Right renal cortex interstitium (tissue), 3 donors: ENCODE measurements at places on chromosomes 16 and 17. TPM values are rescaled to one million over a fixed set of nuclear protein-coding genes. Genes with fewer than 3 reads are reported as not detected.

GRCh38 chr17:50668838-50669581 lies 34.3 kb downstream of the ABCC3 start:
- no peak for DNase-seq

GRCh38 chr16:77955127-77955526 lies 67.2 kb upstream of the CLEC3A start:
- no peak for DNase-seq

DNA sequence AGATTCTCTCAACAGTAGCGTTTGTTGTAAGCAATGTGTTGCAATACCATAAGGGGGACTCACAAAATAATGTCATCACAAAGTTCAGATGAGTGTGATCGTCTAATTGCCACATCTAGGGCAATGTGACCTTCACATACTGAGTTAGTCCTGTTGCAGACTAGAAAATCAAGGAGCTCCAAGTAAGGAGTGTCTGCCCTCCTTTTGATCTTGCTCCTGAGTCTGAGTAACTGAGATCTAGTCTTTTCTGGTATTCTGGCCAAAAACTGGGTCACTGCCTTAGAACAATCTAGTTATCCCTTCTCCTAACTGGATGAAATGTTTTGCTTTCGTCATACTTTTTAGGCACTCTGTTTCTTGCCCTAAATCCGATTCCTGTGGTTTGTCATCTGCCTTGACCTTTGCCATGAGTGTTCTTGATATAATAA lies 712.1 kb downstream of the CDH11 start:
- no peak for DNase-seq

- DNase-seq, result no peak
Observed at GRCh38 chr16:86010680-86011141, 111.7 kb downstream of the IRF8 start.

- DNase-seq, result no peak
Observed at GRCh38 chr17:82110298-82110697, 12.3 kb upstream of the FASN start.

NTN3 gene
- polyA plus RNA-seq, result 2.5 TPM

DNA sequence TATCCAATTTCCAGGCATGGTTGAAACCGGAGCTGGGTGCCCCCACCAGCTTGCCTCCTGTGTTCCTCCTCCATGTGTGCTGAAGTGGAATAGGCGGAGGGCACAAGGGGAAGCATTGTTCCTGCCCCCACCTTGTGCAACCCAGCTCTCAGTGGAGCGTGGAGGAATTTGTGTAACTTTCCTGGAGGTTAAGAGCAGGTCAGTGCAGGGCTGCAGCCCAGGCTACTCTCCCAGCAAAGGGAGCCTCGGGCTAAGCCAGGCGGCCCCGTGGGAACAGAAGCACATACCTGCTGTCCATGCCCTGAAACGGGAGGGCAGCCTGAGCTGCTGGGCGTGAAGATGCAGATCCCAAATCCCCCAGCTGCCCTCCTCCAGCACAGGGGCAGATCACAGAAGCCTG lies 158.8 kb upstream of the LHX1 start:
- peak; percentile 70 for DNase-seq

GRCh38 chr16:56898847-56899246 lies 33.1 kb upstream of the HERPUD1 start:
- no peak for DNase-seq

SLC47A1 gene
- 24.5 TPM for polyA plus RNA-seq

GRCh38 chr16:73504591-73505575 lies 457.0 kb upstream of the ZFHX3 start:
- DNase-seq, result no peak

DNA sequence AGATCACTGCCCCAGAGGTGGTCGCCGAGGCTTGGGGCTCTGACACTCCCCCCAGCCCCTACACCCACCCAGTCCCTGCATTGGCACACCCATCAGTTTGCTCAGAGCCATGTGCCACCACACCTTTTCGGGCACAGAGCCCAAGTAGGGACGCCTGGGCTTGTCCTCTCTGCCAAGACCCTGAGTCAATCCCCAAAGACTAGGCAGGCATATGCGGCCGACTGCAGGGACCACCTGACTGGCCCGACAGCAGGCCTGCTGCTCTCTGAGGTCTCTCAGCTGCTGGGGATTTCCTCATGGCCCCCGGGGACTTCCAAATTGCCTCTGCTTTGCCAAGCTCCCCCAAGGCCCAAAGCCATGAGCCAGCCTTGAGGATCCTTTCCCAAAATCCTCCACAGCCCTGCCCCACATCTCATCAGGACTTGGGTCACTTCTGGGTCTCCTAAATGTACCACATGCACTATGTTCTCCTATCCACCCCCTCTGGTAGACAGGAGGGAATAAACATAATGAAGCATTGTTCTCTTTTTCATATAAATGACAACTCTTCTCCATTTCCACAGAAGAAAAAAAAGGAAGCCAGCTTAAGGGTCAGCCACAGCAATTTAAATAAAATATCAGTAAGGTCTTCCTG lies 30.6 kb downstream of the MYO18A start:
- no peak for DNase-seq

- no peak for DNase-seq
Observed at GRCh38 chr16:4631444-4631843, 6.8 kb downstream of the MGRN1 start.

SLC38A7 gene
- polyA plus RNA-seq, result 13.8 TPM

BICDL2 gene
- 2.2 TPM for polyA plus RNA-seq

- no peak for DNase-seq
Observed at GRCh38 chr17:64281962-64282752, 19.1 kb upstream of the TEX2 start.

GRCh38 chr16:44655-45054 lies 8.8 kb downstream of the POLR3K start:
- DNase-seq, result no peak

CACNG3 gene
- not detected for polyA plus RNA-seq

- DNase-seq, result no peak
Observed at GRCh38 chr16:57889522-57889921, 81.4 kb downstream of the CNGB1 start.

GRCh38 chr16:2296661-2297505 lies 29.0 kb upstream of the RNPS1 start:
- no peak for DNase-seq

SRSF2 gene
- polyA plus RNA-seq, result 415 TPM

DNA sequence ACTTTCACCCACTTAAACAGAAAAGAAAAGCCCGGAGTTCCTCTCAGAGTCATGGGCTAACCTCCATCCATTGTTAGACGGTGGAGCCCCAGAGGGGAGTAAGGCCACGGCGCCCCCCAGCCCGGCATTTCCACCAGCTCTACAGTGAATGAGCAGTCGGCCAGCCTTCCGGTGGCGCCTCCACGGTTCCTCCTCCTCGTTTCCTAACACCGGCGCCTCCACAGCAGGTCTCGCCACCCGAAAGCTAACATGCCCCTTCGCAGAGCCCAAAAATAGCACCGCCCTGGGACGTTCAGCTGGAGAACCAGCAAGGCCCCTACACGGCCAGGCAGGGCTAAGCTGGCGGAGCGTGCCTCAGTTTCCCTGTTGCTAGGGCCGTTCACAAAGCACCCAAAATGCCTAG lies 858 bp downstream of the MMD start:
- DNase-seq, result no peak

DNA sequence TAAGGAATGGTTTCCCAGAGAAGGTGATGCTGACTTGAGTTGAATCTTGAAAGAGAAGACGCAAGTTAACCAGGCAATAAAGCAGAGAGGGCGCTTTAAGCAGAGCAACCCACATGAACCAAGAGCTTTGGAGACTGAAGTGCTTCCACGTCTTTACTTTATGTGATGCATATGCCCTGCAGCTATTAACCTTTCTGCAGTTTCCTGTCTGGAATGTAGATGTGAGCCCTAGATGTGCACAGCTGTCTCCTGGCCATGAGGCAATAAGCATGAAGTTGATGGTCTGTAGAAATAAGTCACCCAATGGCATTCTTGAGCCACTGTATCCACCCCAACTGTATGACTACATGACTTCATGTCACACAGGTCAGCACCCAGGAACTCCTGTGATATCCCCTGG lies 5.7 kb upstream of the CHST4 start:
- DNase-seq, result no peak

- DNase-seq, result no peak
Observed at GRCh38 chr17:79322211-79323123, 247.8 kb downstream of the ENGASE start.

PITPNM3 gene
- 7.4 TPM for polyA plus RNA-seq

- no peak for DNase-seq
Observed at GRCh38 chr16:80014241-80014939, 413.9 kb upstream of the MAF start.

- DNase-seq, result no peak
Observed at GRCh38 chr17:3866276-3866675, 20.2 kb upstream of the NCBP3 start.

- DNase-seq, result no peak
Observed at GRCh38 chr16:83744441-83744981, 63.3 kb upstream of the HSBP1 start.

SMIM36 gene
- polyA plus RNA-seq, result 0.12 TPM

GRCh38 chr17:65786479-65786878 lies 225.0 kb upstream of the AXIN2 start:
- DNase-seq, result no peak

GRCh38 chr17:72405662-72406230 lies 284.9 kb downstream of the SOX9 start:
- no peak for DNase-seq

DNA sequence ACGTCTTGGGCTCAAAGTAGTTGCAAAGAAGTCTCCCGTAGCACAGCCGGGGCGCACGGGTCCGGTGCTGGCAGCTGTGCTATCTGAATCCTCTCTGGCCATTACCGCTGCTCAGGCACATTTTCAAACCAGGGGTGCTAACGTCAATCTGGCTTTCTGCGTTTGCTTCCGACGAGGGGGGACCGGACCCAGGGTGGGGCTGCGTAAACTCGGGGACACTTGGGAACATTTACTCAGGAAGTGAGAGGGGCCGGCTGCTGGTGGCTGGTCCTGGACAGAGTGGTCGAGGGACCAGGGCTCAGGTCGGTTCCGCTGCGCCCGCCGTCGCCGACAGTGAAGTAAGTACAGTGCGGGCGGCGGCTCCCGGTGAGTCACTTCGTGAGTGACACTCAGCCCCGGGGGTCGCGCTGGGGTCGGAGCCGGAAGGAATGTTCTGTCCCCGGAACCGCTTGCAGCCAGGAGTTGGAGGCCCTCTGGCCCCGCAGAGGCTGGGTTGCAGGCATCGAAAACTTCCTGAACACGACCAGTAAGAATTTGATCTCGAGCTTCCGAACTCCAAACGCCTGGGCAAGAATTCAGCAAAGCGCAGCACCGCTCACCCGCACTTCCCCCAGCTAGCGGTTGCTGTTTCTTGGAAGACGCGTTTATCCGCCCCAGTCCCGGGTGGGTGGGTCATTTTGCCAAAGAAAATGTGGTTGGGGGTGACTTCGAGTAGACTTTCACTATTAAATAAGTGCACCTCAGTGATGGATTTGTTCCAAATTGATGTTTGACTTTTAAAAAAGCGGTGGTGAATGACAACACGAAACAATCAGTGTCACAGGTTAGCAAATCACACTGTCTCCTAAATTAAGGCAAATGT lies 1.4 kb upstream of the HS3ST3B1 start:
- no peak for DNase-seq

AOC3 gene
- polyA plus RNA-seq, result 5.3 TPM

GRCh38 chr16:64478252-64478906 lies 643.5 kb downstream of the CDH11 start:
- no peak for DNase-seq

DNA sequence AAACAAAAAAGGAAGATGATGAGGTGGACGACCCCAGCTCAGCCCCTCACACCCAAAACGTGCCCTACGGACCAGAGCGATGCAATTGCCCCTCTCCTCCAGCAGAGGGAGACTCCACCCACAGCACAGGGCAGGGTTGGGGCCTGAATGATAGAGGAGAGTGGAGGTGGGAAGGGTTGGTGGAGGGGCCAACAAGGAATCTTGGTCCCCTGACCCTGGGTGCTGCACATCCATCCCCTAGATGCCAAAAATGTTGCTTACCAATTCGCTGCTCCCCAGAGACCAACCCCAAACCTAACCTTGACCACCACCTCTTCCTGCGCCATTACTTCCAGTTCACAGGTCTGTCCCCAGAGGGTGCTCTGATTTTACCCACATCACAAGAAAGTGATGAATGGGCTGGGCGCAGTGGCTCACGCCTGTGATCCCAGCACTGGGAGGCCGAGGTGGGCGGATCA lies 12.9 kb downstream of the P2RX5 start:
- no peak for DNase-seq

- no peak for DNase-seq
Observed at GRCh38 chr16:52212841-52213240, 334.1 kb downstream of the TOX3 start.

DNA sequence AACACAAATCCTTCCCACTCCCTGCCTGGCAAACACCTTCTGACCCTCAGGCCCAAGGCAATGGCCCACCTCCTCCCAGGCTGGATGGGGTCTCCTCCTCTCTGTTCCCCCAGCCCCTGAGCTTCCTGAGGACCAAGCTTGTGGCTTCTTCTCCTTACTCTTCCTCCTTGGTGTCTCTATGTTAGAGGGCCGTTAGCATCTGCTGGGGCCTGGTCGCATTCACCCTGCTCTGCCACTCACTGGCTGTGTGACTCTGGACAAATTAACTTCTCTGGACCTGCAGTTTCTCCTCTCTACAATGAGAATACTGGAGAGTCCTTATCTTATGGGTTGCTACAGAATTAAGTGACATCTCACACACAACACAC lies 725 bp upstream of the MT2A start:
- DNase-seq, result no peak

- no peak for DNase-seq
Observed at GRCh38 chr17:36989173-36989572, 40.4 kb downstream of the AATF start.

DNA sequence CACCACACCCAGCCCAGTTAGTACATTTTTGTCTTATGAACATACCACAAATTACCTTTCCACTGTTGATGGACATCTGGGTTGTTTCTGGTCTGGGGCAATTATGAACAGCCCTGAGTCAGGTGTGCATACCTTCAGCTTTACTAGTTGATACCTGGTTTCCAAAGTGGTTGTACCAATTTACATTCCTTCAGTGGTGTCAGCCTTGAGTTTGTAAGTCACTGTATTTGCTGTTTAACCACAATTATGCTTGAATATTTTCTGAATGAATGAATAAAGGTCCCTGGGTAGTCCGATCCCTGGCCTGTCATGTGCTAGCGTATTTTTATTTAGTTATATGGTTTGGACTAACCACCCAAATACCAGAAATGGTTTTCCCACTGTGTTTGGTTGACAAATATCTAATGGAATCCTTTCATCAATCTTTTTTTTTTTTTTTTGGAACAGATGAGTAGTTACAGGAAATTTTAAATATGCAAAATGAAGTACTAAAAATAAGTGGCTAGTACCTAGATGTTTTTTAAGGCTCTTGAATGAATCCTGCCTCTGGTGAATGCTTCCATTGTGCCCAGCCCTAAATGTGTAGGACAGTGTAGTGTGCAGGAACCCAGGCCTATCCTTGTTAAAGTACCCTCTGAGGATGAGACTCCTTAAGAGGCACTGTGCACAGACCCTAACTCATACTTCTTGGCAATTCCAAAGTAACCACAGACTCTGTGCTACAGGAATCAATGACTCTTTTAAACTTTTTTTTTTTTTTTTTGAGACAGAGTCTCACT lies 3.7 kb downstream of the DUSP14 start:
- no peak for DNase-seq

- peak; percentile 99 for DNase-seq
Observed at GRCh38 chr17:7686222-7687071, 843 bp downstream of the TP53 start.

- DNase-seq, result no peak
Observed at GRCh38 chr17:74957935-74958740, 14.4 kb downstream of the HID1 start.

- DNase-seq, result no peak
Observed at GRCh38 chr17:51200295-51200694, 34.1 kb downstream of the NME2 start.

GRCh38 chr16:78478267-78478861 lies 378.9 kb downstream of the WWOX start:
- DNase-seq, result peak; percentile 17

GRCh38 chr16:13995194-13995593 lies 75.2 kb downstream of the ERCC4 start:
- no peak for DNase-seq

TEX14 gene
- 0.38 TPM for polyA plus RNA-seq
